NCI-H1092 (cell line): ENCODE measurements at places on chromosomes 6 and 20.

DNA sequence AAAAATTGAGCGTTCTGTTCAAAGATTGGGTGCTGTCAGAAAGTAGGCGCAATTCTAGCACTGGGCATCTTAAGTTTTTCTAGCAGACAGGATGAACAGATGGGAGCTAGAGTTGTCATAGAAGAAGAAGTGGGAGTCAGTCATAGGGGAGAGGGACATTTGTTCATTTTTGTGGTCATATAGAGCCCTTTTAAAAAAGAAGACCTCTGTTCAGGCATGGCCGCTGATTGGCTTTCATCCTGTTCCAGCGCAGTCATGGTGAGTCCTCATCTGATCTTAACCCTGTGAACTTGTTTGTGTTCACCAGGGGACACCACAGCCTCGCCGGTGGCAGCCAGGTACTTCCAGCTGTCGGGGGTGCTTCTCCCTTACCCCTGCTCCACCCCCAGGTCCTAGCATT, 29.7 kb upstream of the PBOV1 start:
- DNase-seq = no peak

GRCh38 chr6:167952512-167952859, 45.0 kb upstream of the KIF25 start:
- DNase-seq = no peak

- no peak for DNase-seq
These were observed 171.4 kb upstream of the MCHR2 start for GRCh38 chr6:100165442-100165841.

DNA sequence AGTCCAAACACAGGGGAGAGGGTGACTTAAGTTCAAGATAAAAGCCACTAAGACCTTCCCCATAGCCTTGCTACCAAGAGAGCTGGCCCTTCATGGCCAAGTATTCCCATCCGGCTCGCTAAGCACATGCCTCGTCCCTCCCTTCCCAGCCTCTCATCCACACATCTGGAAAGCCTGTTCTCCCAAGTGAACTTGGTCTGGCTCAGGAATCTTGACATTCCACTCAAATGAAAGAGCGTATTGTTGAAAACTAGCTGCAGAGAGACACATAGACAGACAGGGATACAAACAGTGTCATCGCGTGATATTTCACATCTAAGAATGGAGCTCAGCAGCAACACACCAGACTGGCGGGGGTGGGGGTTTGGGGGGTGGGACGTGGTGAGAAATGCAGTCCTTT, 182.8 kb upstream of the FOXQ1 start:
- DNase-seq = no peak

DNA sequence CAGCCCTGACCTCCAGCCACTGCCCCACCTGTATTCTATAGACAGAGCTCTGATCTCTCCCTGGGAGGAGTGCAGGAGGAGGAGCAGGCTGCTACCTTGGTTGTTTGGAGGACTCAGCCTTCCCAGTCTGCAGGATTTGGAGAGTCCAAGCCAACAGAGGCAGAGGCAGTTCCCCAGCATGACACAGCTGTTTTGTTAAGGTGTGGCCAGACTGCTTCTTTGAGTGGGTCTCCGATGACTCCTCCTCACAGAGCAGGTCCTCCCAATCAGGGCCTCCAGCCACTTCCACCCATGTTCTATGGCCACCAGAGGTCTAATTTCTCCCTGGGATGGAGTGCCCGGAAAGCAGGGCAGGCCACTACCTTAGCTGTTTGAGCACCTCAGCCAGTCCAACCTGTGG, 203.5 kb downstream of the HACE1 start:
- DNase-seq = no peak
